ENCODE measurements at places on chromosomes 7 and 10.
A peak's percentile ranks its signal among the peaks of the same experiment; 100 is the strongest.

DNA sequence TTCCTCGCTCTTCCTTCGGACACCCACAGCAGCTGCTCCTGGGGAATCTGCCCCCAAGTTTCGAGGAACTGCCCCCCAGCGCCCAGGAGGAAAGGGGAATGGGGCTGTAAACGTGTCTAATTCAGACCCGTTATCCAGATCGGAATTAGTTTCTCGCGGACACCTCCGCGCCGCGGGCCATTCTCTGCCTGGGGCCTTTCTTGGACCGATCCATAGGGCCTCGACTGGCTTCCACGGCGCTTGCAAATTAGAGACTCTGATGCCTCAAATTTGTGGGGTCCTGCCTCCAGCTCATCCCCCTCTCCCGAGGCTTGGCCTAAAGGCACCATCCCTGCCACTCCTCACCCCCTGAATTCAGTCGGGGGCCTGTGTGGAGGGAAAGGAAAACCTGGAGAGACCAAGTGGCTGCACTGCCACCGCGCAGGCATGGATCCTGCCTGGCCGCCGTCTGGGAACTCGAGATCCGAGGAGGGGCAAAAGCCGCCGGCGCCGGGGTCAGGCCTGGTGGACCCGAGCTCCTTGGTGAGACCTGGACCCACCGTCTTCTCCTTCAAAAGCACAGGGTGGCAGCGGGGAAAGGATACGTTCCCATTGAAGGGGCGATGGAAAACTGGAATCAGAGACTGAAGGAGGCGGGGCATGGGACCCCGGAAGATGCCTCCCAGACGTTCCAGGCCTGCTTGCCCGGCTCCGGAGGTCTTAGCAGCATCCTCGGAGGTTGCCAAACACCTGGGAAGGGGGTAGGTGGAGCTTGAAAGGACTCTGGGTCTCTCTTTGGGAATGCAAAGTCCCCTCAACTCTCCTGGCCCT is 13.7 kb downstream of the LBX1 start:
- H3K27ac ChIP-seq, result no peak overlapping the region
- no peak overlapping the region for H3K4me3 ChIP-seq
- H3K36me3 ChIP-seq, result no peaks in the 10 kb centered on the region
- no peak for DNase-seq
- peaks cover 87% of the 10 kb centered on the region for H3K27me3 ChIP-seq

DNA sequence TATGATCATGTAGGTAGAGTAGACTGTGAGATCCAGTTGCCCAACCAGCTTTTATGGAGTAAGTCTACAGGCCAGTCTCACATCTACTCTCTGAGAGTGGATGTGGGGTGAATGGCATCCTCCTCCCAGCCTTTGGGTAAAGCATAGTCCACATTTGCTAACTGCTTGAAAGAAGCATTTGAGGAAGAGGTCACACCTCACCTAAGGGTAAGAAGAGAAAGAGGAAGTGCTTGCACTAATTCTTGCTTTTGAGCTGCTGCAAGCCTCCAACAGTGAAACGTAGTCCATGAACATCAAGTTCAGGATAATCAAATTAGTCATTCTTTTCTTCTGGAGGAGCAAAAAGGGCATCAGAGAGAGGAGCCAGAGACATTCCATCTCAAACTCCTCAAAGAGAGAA is 93.9 kb upstream of the AGR3 start:
- H3K27me3 ChIP-seq, result no peaks in the 10 kb centered on the region
- no peak overlapping the region for H3K27ac ChIP-seq
- peaks cover 17% of the 10 kb centered on the region for H3K4me1 ChIP-seq
- no peak overlapping the region for H3K4me3 ChIP-seq
- DNase-seq, result no peak
- no peaks in the 10 kb centered on the region for H3K36me3 ChIP-seq

- no peak overlapping the region for H3K4me3 ChIP-seq
- peaks cover 99% of the 10 kb centered on the region for H3K27me3 ChIP-seq
- H3K27ac ChIP-seq, result no peak overlapping the region
- no peaks in the 10 kb centered on the region for H3K4me1 ChIP-seq
- no peaks in the 10 kb centered on the region for H3K36me3 ChIP-seq
Observed at GRCh38 chr7:155466814-155467733, 9.1 kb downstream of the EN2 start.

DNA sequence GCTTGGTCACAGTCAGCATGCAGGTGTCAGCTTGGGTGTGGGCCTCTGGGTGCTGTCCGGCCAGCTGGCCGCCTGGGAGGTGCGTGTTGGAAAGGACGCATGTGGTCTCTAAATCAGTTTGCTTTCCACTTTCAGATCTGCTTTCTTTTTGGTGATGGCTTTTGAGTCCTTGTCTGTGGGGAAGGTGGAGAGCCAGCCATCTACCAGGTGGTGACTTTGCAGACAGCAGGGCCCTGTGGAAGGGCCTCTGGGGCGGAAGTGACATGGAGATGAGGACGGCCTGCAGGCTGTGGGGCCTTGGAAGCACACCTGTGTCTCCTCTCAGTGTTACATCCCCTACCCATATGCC is 59.4 kb downstream of the WDR37 start:
- H3K27me3 ChIP-seq, result no peaks in the 10 kb centered on the region
- no peak for DNase-seq
- H3K4me1 ChIP-seq, result no peaks in the 10 kb centered on the region
- H3K4me3 ChIP-seq, result no peak overlapping the region
- no peak overlapping the region for H3K27ac ChIP-seq
- H3K36me3 ChIP-seq, result peaks cover 61% of the 10 kb centered on the region

- H3K27ac ChIP-seq, result no peak overlapping the region
- no peaks in the 10 kb centered on the region for H3K36me3 ChIP-seq
- H3K27me3 ChIP-seq, result peaks cover 34% of the 10 kb centered on the region
- no peak for DNase-seq
Observed at GRCh38 chr7:32301427-32301826, 188.8 kb downstream of the LSM5 start.

- DNase-seq, result peak; percentile 85
- peak overlapping the region; percentile 79 for H3K27ac ChIP-seq
- H3K4me1 ChIP-seq, result peaks cover 30% of the 10 kb centered on the region
- H3K36me3 ChIP-seq, result no peaks in the 10 kb centered on the region
Observed at GRCh38 chr10:60384708-60385398, 4.8 kb downstream of the ANK3 start.

DNA sequence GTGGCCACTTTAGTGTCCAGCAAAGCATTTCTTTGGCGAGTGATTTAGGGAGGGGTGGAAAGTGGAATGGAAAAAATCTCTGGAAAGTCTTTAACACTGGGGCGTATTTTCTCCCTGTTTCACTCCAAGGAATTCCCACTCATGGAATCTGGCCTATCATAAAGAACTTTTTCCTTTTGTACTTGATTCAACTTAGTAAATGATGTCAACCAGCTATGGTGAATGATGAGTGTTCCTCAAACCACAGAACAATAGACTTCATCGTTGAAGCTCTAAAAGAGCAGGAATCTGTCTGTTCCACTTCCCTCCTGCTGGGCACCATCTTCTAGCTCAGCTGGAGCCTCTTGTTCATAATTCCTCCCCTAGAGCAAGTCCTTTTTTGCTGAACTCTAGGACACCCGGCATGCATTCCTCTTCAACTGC is 66.5 kb downstream of the EPDR1 start:
- no peak overlapping the region for H3K27ac ChIP-seq
- DNase-seq, result no peak
- H3K27me3 ChIP-seq, result no peaks in the 10 kb centered on the region
- no peaks in the 10 kb centered on the region for H3K36me3 ChIP-seq
- no peak overlapping the region for H3K4me3 ChIP-seq

- H3K27me3 ChIP-seq, result no peaks in the 10 kb centered on the region
- peaks cover 6% of the 10 kb centered on the region for H3K36me3 ChIP-seq
- H3K4me1 ChIP-seq, result peaks cover 27% of the 10 kb centered on the region
- no peak for DNase-seq
Observed at GRCh38 chr10:21724020-21724589, 190.1 kb downstream of the MLLT10 start.

- no peaks in the 10 kb centered on the region for H3K27me3 ChIP-seq
- no peaks in the 10 kb centered on the region for H3K36me3 ChIP-seq
- H3K27ac ChIP-seq, result no peak overlapping the region
- no peak overlapping the region for H3K4me3 ChIP-seq
- DNase-seq, result no peak
Observed at GRCh38 chr10:62632071-62632809, 172.3 kb upstream of the ADO start.

DNA sequence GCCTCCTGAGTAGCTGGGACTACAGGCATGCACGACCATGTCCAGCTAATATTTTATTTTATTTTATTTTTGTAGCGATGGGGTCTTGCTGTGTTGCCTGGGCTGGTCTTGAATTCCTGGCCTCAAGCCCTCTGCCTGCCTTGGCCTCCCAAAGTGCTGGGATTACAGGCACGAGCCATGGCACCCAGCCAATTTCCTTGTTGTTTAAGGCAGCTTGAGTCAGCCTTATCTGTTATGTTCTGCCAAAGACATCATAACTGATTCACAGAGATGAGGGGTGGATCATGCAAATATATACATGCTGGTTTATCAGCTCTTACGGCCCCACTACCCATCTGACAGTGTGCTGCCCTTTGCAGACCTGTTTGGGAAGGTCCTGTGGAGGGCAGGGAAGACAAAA is 826.7 kb downstream of the TYW1 start:
- H3K36me3 ChIP-seq, result no peaks in the 10 kb centered on the region
- H3K27me3 ChIP-seq, result no peaks in the 10 kb centered on the region
- no peak overlapping the region for H3K27ac ChIP-seq
- H3K4me1 ChIP-seq, result no peaks in the 10 kb centered on the region
- no peak for DNase-seq
